ENCODE measurements at places on chromosomes 2 and 18.
A peak's percentile ranks its signal among the peaks of the same experiment; 100 is the strongest.

- DNase-seq, result no peak
Measured at GRCh38 chr2:103437161-103437560, 675.3 kb downstream of the TMEM182 start.

DNA sequence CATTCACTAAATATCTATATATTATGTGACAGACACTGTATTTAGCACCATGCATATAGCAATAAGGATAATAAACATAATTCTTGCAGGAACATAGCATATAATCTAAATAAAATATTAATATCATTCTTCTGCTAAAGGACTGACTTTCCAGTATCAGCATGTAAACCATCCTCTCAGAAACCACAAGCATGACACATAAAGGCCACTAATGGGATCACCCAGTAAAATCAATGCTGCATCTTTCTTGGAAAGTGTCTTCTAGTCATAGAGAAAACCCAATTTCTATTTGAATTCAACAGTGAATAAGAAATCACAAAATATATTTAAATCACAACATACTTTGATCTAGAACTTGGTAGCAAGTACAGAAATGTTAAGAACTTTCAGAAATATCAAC, 5.8 kb upstream of the LRP1B start:
- DNase-seq, result no peak

DNA sequence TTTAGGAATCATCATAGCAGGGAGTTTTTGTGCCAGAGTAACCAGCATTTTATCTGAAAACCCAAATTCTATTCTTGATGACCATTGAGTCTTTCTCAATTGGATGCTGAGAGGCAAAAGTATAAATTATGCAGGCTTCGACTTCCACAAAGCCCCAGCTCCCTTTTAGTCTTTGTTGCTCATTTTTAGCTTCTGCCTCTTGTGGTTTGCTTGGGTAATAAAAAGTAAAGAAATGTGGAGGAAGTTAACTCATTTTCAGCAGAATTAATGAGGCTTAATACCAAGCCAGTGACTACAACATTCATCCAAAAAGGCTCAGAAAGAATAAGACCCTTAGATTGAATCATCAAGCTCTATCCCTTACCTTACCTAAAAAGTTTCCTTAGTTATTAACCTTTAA, 18.6 kb downstream of the ERMN start:
- DNase-seq, result no peak

- no peak for DNase-seq
Measured at GRCh38 chr18:39380866-39381265, 1815.3 kb upstream of the CELF4 start.

GRCh38 chr2:12017499-12018157, 271.2 kb downstream of the LPIN1 start:
- no peak for DNase-seq

GRCh38 chr2:119782308-119783027, 22.7 kb downstream of the PTPN4 start:
- DNase-seq, result no peak

- DNase-seq, result no peak
Measured at GRCh38 chr2:108926561-108927380, 62.2 kb downstream of the EDAR start.

- DNase-seq, result no peak
Measured at GRCh38 chr2:178056345-178056744, 16.2 kb downstream of the PDE11A start.

- DNase-seq, result no peak
Measured at GRCh38 chr18:77218642-77219041, 31.0 kb upstream of the GALR1 start.

- DNase-seq, result peak; percentile 62
Measured at GRCh38 chr2:172710584-172711047, 25.0 kb upstream of the RAPGEF4 start.

- DNase-seq, result no peak
Measured at GRCh38 chr18:77366067-77366719, 116.5 kb downstream of the GALR1 start.

DNA sequence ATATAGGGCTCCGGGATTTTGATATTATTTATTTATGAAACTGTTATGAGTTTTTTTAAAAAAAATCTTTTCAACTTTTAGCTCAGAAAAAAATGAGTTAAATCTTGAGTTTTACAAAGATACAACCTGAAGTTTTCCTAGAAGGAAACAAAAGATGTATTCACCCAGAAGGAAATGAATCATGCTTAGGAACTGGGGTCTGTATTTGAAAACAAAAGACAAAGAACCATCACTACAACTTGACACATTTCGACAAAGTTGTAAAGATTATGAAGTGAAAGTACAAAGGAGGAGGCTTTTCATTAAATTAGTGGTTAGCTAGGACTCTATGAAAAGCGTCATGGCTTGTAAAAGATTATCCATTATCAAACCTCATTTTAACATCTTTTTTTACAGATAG, 143.3 kb downstream of the PDE1A start:
- no peak for DNase-seq

DNA sequence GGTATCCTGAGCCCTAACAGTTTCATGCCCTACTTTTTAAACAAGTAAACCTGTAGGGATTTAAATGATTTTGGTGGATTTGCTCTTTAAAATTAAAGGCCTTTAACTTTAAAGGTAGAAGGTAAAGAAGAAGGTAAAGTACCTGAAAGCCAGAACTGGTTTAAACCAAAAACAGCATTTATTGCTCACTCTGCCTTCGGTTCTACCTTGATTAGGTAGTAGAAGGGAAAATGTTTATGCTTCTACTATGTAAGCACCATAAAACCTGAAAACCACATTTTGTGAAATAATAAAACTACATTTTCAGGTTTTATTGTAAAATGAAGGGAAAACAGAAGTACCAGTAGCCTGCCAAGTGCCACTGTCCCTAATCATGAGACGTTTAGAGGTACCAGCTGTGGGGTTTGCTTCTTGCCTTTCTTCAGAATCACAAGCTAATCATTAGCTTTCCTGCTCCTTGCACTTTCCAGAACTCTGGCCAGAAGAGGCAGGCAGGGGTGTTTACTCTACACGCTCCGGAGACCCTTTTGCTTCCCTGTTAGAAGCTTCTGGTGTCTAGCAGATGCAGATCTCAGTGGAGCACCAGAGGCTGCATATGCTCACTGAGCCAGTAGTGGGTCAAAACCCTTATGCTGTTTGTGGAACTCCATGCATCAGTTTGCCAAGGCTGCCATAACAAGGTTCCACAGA, 33.3 kb downstream of the RPIA start:
- DNase-seq, result no peak

DNA sequence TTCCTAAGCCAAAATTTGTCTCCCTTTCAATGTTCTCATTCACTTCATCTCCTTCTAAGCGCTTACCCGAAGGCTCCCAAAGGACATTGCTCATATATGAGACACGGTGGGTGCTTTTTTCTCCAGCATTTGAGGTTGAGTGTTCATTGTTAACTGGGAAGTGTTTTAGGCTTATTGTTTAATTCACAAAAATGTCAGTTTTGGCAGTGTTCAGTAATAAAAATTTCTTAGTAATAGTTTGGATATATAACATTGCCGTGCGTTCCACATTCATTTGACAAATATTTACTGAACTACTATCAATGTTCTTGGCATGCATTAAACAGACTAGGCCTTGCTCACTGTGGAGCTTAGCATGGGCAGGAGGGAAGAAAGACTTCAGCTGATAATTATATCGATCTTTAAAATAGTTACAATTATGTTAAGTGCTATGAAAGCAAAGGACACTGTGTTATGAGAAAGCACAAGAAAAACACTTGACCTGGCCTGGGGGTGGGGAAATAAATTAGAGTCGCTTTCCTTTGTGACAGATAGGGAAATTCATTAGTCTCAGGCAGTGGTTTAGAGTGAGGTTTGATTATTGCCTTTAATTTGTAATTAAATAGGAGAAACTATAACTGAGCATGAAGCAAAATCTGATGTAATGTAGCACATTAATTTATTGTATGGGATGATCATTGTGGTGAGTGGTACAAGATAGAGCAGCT, 82.2 kb upstream of the DOCK10 start:
- DNase-seq, result no peak

DNA sequence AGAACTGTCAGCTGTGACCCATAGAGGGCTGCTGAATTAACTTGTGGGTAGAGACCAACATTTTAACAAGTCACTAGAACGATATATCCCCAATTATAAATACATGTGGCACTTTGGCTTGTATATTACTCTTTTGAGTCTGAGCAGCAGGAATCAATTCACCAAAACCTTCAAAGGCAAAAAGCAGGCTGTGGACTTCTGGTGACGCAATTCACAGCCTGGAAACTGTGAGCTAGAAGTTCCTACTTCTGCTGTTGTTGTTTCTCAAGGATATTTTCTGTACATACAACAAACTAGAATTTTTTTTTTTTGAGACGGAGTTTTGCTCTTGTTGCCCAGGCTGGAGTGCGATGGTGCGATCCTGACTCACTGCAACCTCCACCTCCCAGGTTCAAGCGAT, 37.3 kb downstream of the PTCD3 start:
- peak; percentile 23 for DNase-seq

- DNase-seq, result no peak
Measured at GRCh38 chr2:194954218-194954617, 702.8 kb upstream of the SLC39A10 start.

- DNase-seq, result peak; percentile 19
Measured at GRCh38 chr18:49723648-49724180, 89.6 kb downstream of the ACAA2 start.

DNA sequence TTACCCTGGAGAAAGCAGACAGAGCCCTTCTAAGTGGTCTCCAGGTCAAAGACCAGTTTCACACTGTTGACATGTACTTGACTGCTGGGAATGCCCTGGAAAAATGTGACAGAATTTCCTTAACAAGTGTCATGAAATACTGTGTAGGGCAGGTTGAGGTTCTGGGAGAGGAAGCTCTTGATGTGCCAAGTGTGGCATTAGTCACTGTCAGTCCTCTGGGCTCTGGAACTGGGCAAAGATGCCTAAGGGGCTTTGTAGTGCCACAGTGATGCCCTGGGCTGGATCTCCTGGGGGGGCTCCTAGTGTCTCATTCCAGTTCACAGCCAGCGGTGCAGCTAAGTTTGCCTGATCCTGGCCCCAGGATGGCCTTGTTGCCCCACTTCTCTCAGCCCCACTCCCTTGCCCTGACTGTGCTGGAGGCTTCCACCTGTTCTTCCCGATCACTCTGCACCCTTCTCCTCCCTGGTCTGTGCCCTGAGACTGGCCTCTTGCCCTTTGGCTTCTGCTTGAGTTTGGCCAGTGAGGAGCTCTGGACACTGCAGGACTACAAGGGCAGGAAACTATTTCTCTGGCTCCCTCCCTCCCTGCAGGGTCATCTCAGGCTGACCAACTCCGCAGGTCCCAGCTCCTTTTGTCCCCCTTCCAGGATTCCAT, 27.0 kb upstream of the FAM124B start:
- DNase-seq, result peak; percentile 15

GRCh38 chr2:34731292-34731691, 1132.2 kb upstream of the FAM98A start:
- DNase-seq, result no peak

DNA sequence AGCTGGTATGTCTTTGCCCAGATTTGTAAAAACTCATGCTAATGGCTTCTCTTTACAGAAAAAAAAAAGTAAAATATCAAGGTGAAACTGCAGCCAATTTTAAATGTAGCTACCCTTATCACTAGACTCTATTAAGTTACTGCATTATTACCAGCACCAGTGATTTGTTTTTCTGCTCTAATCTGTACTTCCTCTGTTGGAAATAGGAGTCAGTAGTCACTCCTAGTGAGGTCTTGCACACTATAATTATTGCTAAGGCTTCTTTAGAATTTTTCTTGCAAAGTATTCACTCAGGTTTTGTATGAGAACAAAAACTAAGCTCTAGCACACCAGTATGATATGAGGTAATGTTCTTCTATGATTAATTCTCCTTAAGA, 215.5 kb downstream of the XIRP2 start:
- DNase-seq, result no peak

DNA sequence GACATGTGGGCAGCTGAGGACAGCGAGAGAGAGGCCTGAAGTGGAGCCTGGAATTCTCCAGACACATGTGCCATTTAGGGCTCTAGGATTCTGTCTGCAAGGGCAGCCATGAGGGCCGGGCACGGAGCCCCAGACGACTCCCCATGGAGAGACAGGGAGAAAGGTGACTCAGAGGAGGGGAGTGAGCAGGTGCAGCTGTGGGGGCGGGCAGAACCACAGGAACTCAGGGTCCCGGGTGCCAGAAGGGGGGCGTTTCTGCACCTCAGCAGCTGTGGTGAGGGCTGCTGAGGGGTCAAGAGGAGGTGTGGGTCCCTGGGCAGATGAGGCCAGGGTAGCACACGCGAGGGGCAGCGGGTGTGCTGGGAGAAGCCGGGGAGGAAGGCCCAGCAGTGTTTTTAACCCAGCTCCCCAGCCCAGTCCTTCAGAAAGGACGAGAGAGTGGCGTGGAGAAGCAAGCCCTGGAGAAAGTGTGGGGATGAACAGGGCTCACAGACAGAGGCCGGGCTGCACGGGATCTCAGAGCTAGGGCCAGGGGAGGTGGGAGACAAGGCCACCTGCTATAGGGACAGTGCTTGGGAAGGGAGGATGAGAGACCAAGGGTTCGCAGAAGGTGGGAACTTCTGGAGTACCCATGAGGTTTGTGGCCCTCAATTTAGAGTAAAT, 7.6 kb downstream of the GPR17 start:
- DNase-seq, result no peak

GRCh38 chr2:3780477-3781402, 77.4 kb downstream of the DCDC2C start:
- peak; percentile 60 for DNase-seq

DNA sequence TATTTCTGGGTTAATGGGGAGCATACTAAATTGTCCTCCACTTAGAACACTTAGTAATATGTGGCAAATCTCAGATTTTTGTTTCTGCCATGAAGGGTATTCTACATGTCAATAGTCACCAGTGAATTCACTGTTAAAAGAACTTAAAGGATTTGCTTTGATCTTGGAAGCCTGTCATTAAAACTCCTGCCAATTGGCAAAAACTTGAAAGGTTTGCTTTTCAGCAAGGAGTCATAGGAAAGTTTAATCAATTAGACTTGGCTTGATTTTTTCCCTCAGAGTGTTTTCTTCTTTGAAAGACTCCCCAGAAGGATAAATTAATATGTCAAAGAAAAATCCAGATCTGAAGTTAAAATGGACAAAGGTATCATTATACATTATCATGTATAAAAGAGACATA, 671.9 kb upstream of the PKDCC start:
- DNase-seq, result no peak

GRCh38 chr2:30482011-30482410, 35.0 kb downstream of the LCLAT1 start:
- no peak for DNase-seq

DNA sequence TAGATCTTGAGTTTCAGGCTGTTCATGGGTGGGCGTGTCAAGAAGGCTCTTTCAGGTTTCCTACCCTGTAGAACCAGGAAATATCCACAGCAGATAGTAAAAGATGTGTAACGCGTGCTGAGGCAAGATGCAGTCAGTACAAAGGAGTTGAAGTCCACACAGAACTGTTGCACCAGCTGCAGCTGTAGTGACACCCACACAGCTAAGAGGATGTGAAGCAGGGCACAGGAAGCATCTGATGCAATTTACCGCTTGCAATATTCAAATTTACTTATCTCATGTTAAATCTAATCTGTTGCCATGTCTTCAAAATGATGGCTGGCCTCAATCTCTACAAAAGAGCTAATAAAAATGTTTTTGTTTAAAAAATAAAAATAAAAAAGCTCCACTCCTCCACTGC, 132.8 kb downstream of the ARHGAP15 start:
- DNase-seq, result peak; percentile 75

GRCh38 chr2:27807476-27807875, 36.0 kb downstream of the MRPL33 start:
- peak; percentile 29 for DNase-seq

- DNase-seq, result no peak
Measured at GRCh38 chr2:205688417-205689200, 6.3 kb downstream of the NRP2 start.

GRCh38 chr2:172106108-172106961, 3.6 kb upstream of the DLX2 start:
- peak; percentile 68 for DNase-seq

- DNase-seq, result no peak
Measured at GRCh38 chr2:128313091-128313836, 5.4 kb downstream of the HS6ST1 start.

Data from suppressor macrophage treated with lipopolysaccharide for 1 hour (primary cell).